ENCODE measurements at places on chromosomes 11 and 22.

DNA sequence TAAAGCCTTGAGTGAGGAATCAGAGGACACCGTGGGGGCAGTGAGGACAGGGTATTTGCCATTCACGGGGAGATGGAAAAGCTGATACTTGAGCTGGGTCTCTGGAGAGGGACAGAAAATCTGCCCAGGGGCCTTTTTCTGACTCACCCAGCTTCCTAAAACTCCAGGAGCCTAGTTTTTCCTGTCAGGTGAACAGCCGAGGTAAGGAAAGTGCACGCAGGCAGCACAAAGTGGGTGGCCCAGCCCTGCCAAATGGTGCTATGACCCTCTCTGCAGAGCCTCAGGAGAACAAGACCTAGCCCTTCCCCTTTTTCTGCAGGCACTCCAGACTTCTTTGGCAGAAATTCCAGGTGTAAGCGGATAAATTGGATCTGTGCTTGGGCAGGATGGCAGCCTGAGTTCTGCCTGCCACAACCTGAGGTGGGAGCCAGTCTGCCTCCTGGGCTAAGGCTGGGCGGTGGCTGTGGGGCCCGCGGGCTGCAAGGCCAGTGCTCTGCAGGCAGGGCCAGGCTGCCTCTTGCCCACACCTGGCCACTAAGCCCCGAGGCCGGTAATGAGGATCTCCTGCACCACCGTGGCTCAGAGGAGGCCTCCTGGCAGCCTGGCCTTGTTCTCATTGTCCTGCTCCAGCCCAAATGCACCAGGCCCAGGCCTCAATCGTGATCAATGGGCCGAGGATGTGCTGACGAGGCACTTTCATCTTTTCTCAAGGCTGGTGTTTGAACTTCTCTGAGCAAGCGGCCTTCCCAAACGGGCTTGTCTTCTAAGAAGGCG is 72.9 kb upstream of the LMO1 start:
- DNase-seq, result no peak

DNA sequence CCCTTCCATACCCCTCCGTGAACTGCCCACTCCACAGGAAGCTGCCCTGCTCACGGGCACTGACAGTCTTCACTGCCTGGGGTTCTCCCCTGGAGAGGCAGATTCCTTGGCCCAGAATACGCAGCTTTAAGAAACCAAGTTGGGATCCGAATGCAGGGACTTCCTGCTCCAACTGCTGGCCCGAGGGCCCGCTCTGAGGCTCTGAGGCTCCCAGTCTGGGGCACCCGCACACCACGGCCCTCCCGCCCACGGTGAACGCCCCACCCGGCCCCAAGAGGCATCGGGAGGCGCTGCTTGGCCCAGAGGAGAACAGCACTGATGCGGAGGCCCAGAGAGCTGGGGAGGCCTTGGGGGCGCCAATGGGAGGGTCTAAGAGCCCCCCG is 42.3 kb downstream of the IGF2 start:
- no peak for DNase-seq

DNA sequence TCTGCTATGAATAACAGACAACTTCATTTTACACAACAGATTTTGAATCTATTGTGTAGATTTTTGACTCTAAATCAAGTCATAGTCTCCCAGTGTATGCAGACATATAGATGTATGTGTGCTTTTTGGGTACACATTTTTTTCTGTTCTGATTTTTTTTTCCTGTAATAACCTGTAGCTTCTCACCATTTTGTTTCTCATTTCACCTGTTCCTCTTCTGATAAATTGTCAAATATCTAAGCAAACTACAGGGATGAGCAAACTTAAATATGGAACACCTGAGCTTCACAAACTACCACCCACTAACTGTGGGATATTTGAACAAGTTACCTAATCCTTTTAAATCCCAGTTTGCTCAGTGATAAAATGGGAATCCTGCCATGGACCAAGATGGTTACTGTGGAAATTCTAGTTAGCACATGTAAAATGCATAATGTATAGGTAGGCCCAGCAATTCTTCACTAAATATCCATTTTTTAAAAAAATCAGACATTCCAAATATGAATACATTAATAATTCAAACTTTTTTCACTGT is 15.7 kb downstream of the LGR4 start:
- DNase-seq, result peak; percentile 47

- no peak for DNase-seq
Observed at GRCh38 chr11:68694431-68695297, 10.3 kb downstream of the GAL start.

GRCh38 chr11:64000026-64000739 is 13.9 kb downstream of the OTUB1 start:
- no peak for DNase-seq

- DNase-seq, result no peak
Observed at GRCh38 chr22:48224332-48224731, 1461.9 kb downstream of the TBC1D22A start.

DNA sequence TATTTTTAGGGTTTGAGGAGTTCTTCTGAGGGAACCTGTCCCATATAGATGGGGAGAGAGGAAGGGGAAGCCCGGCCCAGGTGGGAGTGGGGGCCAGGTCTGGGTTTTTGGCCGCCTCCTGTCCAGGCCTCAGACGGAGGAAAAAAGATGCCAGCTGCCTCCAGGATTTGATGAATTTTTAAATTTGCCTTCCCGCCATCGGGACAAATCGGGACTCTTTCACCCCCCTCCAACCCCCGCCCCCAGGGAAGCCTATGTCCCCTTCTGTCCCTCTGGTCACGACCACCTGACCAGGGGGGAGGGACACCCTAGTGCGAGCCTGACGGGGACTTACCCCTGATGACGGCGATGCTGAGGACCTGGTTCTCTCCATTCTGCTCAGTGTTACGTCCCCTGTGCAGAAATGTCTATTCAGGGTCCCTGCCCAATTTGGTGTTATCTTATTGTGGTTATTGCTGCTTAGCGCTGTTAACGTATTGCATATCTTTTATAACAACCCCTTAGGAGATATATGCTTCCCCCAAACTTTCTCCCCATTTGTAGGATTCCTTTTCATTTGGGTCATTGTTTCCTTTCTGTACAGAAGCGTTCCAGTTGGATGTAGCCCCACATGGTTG is 115.9 kb upstream of the GRK3 start:
- no peak for DNase-seq

DNA sequence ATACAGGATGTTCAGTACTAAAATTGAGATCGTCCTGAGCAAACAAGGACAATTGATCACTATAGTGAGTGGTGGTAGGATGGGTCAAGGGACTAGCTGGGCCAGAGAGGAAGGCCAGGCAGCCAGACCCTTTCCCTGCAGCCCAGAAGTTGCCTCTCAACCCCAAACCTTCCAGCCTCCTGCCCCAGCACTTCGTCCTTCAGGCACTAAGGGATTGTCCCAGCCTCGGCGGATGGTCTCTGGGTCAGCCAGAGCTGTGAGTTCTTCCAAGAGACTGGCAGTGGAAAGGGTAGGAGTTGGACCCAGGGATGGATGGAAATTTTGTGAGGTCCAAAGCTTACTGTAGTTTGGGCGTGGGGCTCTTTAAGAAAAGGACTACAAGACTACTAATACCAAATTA is 3.6 kb upstream of the LMO1 start:
- no peak for DNase-seq
